ENCODE measurements at places on chromosomes 12 and 14.

GRCh38 chr12:117367006-117367638 lies 5.7 kb upstream of the NOS1 start:
- peak; percentile 51 for DNase-seq

DNA sequence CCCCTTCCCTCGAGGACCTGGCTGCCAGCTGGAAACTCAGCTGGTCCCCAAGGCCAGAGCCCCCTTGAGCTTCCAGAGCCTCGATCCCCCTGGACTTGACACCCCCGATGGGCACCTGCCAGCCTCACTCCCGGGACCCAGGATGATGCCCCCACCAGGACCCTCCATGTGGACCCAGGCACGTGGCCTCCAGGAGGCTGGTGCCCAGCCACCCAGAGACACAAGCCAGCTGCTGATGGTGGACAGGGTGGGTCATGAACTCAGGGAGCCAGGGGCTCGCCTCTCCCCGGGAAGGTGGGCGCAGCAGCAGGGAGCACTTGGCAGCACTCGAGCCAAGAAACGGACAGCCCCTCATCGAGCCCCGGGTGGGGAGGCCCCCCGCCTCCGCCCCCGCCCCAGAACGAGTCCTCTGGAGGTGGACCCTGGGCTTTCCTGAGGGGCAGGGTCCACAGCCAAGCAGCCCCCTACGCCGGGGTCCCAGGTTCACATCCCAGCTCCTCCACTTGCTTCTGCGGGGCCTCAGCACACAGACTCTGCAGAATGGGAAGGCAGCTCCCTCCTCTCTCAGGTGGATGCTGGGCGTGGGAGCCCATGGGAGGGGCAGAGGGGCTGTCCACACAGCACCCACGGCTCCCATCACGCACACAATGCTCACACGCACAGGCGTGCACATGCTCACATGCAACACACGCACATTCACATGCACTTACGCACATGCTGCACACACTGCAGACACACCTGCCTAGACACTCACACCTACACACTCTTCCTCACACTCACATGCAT lies 12.1 kb downstream of the C14orf180 start:
- DNase-seq = no peak

- no peak for DNase-seq
Measured at GRCh38 chr12:105444653-105445102, 114.2 kb downstream of the C12orf75 start.

- DNase-seq = no peak
Measured at GRCh38 chr14:99461411-99462085, 19.1 kb downstream of the SETD3 start.

- no peak for DNase-seq
Measured at GRCh38 chr12:58104351-58104755, 163.0 kb downstream of the ATP23 start.
